ENCODE measurements at places on chromosomes 2 and 18.

- no peak for DNase-seq
Observed at GRCh38 chr2:226877491-226877890, 41.6 kb downstream of the RHBDD1 start.

- DNase-seq = no peak
Observed at GRCh38 chr2:233713262-233713615, 532 bp downstream of the UGT1A5 start.

DNA sequence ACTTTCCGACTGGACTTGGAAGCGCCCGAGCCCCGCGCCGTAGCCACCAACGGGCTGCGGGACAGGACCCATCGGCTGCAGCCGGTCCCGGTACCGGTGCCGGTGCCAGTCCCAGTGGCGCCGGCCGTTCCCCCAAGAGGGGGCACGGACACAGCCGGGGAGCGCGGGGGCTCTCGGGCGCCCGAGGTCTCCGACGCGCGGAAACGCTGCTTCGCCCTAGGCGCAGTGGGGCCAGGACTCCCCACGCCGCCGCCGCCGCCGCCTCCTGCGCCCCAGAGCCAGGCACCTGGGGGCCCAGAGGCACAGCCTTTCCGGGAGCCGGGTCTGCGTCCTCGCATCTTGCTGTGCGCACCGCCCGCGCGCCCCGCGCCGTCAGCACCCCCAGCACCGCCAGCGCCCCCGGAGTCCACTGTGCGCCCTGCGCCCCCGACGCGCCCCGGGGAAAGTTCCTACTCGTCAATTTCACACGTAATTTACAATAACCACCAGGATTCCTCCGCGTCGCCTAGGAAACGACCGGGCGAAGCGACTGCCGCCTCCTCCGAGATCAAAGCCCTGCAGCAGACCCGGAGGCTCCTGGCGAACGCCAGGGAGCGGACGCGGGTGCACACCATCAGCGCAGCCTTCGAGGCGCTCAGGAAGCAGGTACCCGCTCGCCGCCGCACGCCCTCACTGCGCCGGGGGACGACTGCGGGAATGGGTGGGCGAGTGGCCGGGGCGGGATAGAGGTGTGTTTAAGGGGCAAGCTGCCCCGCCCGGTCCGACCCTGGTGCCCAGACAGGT, 713 bp downstream of the ATOH8 start:
- DNase-seq = no peak

DNA sequence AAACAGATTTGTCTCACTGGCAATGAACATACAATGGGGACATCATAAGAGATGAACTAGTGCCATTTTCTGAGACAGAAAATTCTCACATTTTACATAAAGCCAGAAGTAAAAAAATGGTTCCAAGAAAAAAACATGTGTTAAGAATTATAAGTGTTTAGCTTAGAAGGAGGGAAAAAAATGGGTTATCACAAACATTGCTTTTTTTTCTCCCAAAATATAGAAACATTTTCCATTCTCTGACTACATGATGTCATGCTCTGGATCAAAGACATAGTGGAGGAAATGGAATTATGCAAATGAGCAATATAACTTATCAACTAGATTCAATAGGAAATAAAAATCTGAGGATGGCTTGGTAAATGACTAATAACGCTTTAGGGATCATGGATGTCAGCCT, 49.8 kb downstream of the SPATS2L start:
- DNase-seq = no peak

DNA sequence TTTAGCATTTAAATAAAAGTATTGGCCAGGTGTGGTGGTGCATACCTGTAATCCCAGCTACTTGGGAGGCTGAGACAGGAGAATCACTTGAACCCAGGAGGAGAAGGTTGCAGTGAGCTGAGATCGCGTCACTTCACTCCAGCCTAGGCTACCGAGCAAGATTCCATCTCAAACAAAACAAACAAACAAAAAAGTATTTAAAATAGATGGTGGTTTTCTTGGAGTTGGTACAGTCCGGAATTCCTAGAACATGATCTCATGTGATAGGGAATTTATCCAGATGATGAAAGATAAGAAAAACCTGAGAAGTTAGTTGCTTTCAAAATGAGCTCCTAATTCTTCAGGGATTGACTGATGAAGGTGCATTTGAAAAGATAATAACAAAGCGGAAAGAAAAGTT, 62.0 kb downstream of the BIRC6 start:
- no peak for DNase-seq

- DNase-seq = no peak
Observed at GRCh38 chr2:151243468-151243867, 18.2 kb downstream of the RBM43 start.

DNA sequence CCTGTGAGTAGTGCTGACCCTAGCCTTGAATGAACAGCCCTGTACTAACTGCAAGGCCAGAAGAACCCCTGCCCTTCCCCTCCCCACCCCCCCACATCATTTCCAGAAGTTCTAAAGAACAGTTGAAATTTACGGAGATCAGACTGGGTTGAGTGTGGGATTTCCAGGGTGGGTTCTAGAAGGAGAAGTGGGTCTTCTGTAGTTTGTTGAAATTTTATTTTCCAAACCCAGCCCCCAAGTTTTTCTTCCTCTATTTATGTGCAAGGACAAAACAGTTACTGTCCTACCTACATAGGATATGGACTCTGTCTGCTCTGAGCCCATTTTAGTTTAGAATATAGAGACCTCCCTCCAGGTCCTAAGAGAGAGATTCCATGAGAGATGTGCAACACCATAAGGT, 26.3 kb upstream of the CASP10 start:
- no peak for DNase-seq

DNA sequence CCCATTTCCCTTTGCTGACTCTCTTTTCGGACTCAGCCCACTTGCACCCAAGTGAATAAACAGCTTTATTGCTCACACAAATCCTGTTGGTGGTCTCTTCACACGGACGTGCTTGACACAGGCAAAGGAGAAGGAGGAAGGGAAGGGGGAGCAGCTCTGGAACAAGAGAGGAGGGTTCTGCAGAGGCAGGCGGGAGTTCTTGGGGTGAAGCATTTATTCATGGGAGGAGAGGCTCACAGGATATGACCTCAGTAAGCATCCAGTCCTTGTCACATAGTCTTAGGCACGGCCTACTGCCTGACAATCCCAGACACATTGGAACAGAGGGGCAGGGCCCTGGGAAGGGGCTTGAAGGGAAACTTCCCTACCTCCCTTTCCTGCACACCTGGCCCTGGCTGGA, 171.7 kb upstream of the HS6ST1 start:
- DNase-seq = no peak

- DNase-seq = no peak
Observed at GRCh38 chr18:23108496-23108895, 26.8 kb upstream of the CABLES1 start.

DNA sequence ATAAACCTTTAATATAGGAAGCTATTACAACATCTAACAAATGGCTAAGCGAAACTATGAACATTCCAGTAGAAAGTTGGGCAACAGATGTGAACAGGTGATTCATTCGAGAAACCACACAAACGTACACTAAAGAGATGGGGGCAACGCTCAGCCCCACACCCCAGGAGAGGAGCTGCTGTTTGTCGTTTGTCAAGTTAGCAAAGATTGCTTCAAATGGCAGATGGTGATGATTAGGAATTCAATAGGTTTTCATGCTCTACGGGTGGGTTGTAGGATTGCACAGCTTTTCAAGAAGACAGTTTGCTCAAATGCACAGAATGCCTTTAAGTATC, 154.7 kb upstream of the HDAC4 start:
- no peak for DNase-seq

DNA sequence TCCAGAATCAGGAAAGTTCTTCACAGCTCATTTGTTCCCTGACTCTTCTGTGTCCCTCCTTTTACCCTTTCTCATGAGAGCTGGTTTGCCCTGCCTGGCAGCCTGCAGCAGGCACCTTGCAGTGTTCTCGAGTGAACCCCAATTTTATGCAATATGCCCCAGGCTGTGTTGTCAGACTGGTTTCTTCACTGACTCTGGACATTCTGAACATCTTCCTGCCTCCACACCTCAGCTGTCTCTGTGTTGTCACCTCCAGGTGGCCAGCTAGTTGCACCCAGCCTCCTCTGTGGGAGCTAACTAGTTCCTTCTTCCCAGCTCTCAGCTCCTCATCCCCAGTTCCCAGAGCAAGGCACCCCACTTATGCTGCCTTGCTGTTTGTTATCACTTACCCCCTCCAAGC, 5.5 kb downstream of the SETBP1 start:
- no peak for DNase-seq

- DNase-seq = no peak
Observed at GRCh38 chr2:15894481-15895144, 45.7 kb upstream of the MYCN start.

- no peak for DNase-seq
Observed at GRCh38 chr2:28688818-28689217, 62.8 kb upstream of the PPP1CB start.

GRCh38 chr18:72104851-72105250, 439.3 kb downstream of the CBLN2 start:
- no peak for DNase-seq

DNA sequence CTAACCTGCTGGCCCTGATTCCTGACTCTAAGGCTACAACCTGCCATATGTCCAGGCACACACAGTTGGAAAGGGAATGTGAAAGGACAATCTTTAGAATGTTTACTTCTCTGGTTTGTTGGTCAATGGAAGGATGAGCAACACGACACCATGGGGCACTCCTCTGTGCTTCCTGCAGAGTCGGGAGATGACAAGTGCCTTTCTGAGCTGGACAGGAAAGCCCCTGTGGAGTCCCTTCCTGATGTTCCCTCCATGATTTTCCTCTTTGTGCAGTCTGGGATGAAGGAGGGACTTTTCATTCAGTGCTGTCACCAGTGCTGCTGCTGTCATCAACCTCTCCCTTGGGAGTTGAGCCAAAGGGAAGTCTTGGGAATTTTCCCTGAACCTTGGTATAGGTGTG, 22.6 kb upstream of the SERPINB7 start:
- DNase-seq = no peak

GRCh38 chr18:3595369-3596273, 145.6 kb downstream of the TGIF1 start:
- peak; percentile 92 for DNase-seq

DNA sequence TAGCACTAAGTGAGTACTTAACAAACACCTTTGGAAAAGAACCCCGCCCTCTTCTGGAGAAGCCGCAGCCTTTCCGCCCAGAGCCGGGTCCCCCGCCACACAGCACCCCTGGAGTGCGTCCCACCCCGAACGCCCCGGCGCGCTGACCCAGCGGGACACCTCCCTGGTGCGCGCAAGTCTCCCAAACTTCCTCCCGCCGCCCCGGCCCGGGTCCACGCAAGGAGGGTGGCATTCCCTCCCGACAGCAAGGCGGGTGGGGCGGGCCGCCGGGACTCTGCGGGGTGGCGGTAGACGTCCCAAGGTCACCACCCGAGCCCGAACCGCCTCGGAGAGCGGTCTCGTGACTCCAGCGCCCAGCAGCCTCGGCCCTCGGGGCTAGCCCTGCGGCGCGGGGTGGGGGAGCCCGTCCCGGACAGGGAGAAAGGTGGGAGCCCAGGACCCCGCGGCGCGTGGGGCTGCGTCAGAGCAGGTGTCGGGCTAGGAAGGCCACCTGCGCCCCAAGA, 598 bp downstream of the CCDC93 start:
- no peak for DNase-seq

GRCh38 chr18:24795129-24795528, 334.7 kb downstream of the HRH4 start:
- no peak for DNase-seq

DNA sequence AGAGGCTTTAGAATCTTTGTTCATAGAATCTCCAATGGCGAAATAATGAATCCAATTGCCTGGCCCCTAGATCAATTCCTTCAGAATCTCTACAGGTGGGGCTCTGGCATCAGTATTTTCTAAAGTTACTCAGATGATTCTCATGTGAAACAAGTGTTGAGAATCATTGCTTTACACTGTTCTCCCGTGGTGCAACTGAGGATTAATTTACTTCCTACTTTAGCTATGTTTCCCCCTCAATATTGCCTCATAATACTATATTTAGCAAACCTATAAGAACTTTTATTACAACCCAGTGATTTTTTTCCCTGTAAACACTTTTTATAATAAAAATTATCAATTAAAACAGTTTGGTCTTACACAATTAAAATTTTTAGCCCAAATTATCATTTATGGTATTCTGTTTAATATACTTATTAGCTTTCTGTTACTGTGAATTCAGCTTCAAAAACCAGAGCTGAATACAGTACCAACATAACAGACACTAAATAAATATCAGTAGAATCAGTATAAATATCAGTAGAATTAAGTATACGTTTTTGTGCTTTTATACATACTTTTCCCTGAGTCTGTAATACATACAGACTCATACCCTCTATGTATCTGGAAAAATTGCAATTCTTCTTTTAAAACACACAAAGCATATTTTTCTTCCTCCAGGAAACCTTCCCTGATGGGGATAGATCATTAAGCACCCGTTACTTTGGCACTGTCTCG, 20.8 kb downstream of the SLC38A11 start:
- no peak for DNase-seq

DNA sequence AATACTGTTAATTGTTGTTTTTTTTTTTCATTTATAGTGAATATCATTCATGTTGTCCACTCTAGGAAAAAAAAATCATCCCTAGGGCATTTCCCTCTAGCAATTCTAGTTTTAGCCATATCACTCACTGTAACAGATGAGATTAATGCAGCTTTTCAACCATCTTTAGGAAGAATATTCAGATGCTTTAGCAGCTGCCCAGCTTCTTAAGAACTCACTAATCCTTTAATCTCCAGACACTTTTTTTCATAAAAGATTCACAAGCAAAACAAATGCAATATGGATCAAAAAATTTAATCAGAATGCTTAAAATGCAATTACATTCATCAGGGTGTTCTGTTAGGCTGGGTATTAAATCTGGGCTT, 692.6 kb downstream of the ERBB4 start:
- no peak for DNase-seq

DNA sequence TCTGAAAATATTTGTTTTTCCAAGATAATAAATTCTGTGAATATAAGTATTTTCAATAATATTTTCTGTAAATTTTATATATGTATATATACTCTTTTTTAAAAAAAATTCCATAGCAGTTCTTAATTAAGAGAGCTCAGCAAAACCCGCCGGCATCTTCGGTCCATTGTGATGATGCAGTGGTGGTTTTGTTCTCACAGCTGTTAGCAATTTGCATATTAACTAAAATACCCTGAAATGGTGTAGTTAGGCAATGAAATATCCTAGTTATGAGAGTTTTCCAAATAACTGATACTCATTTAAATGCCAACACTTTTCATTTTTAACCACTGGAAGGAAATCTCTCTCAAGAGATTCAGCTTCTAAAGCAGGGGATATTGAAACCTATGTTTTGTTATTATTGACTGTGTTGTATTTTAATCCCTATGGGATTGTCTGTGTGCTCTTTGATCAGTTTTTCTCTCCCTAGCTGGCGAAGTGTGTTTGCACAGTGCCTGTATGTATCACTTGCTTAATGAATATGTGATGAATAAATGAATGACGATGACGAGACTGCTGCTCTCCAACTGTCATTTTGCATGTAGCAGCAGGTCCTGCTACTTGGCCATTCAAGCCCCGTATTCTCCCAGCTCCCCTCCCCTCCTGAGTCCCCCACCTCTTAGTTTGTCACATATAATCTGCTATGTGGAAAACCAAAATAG, 42.4 kb downstream of the PSMG2 start:
- no peak for DNase-seq

- no peak for DNase-seq
Observed at GRCh38 chr2:26435106-26435505, 33.4 kb downstream of the DRC1 start.
